ENCODE measurements at places on chromosomes 7 and 10.

DNA sequence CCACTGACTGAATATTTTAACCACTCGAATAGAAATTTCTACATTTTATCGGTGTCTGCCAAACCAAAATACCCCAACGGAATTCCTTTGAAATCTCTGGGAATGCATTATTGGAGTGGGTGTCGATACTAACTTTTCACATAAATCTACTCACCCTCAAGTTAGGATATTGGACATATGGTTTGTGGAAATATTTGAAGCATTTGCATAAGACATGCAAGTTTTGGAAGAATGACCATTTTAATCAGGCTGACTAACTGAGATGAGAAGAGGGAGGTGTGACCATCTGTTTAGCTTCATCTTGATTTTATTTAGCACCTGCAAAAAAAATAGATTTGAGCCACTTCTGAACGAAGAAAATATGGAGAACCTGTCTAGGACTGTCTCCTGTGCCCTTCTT, 61.2 kb downstream of the KLF6 start:
- no peak for DNase-seq

DNA sequence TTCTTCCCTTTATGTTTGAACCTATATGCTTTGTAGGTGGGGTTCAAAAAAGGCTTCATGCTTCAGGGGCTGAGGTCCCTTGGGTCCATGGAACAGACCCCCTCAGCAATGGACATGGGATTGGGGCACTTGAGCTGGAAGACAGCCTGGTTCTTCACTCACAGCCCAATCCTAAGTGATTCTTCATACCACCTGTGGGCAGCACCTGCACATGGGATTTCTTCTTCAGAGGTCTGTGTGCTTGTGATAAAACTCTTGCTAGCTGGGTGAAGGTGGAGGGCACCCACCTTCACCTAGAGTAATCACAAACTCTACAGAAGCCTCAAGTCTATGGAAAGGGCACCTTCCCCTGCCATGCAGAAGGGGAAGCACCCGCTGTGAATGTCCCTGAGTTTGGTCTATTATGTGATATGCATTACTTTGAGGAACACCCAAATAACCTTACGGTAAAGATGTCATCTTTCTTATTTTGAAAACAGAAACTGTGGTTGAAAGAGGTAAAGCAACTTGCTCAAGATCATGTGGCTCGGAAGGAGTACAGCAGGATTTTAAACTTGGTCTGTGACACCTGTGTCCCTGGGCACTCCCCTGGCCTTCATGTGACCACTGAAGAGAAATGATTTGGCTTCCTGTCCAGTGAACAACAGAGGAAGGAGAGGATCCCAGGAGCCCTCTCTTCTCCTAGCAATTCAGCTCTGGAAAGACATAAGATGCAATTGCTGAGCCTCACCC, 469.5 kb upstream of the ZMIZ1 start:
- DNase-seq: no peak

DNA sequence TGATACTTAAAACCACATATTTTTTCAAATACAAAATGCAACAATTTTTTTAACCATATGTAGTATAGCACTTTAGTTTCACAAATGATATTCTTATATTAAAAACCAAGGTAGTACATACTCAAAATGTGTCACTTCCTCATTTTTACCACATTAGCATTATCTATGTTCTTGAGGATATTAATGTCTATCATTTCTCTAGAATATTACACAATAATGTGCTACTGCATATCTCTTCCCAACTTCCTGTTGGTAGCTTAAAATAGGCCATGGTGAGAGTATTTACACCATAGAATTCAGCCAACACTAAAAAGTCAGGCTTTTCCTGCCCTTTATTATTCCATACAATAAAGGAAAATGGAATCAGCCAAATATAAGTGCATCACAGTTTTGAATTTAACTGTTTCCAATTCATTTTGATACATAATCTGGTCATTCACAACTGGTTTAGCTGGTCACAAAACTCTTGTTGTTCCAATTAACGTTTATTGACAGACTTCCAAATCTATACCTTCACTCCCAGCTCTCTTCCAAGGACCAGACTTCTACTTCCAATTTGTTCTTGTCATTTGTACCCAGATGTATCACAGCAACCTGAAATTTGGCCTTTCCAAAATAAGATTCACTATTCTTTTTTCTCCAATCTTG, 20.0 kb upstream of the LRRC17 start:
- no peak for DNase-seq

GRCh38 chr7:156558198-156558597, 82.4 kb upstream of the RNF32 start:
- DNase-seq: no peak

DNA sequence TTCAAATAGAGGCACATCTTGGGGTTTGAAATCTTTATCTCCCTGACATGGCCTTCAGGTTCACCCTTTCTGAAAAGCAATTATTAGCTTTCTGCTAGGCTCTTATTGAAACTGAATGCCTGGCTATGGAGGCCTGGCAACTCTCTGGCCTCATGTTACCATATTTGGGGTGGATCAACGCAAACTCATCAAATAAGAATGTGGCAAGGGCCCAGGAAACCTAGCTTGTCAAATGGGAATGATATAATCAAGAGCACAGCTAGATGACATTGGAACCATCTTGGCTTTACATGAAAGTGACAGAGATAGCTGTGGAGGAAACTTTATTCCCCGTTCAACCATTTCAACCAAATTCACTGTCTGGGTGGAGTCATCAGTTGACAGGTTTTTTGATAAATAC, 202.8 kb upstream of the SMIM30 start:
- no peak for DNase-seq

DNA sequence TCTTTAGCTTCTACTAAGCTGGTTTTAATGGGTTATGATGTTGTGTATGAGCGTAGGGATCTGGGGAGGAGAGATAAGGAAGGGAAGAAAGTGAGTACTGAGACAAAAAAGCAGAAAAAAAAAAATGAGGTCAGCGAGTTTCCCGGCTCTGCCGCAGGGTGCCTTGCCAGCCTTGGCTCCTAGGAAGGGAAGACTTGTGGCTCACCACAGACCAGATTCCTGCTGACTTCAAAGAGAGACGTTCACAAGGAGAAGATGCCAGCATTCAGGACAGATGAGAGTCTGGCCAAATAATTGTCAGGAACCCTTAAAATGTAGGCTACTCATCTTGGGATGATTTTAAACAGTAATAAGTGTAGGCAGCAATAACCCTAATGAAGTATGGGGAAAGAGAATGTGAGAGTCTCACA, 11.4 kb upstream of the FAS start:
- no peak for DNase-seq

GRCh38 chr7:129940329-129940728, 12.4 kb downstream of the UBE2H start:
- DNase-seq: no peak
